WERI-Rb-1 (cell line): ENCODE measurements at places on chromosomes 11 and 22.

DNA sequence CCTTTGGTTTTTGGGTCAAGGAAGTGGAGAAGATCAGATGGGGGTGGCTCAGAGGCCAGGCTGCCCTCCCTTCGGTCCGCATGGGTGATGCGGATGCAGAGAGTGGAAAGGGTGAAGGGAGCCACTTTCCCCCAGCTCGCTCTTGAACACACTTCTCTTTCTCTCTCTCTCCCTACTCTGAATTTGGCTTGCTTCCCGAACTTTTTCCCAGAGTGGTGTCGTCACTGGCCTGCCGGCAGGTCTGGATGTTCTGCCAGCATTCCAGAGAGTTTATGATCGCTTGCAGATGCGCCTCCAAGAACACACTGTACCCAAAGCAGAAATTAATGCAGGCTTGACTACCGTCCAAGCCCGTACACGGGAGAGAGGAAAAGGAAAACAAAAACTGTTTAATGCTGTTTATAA, 103.2 kb downstream of the ZBTB16 start:
- no peak for DNase-seq

- no peak for DNase-seq
Observed at GRCh38 chr22:19463491-19464469, 15.2 kb downstream of the UFD1 start.

- DNase-seq, result no peak
Observed at GRCh38 chr11:113103932-113104690, 142.9 kb downstream of the NCAM1 start.

GRCh38 chr11:75240311-75241035, at the start of gene TPBGL:
Gene TPBGL, plus strand, starts transcription at chr11:75240774. Its CDS starts 276 bp downstream, at chr11:75241050.
- peak; percentile 61 for DNase-seq

DNA sequence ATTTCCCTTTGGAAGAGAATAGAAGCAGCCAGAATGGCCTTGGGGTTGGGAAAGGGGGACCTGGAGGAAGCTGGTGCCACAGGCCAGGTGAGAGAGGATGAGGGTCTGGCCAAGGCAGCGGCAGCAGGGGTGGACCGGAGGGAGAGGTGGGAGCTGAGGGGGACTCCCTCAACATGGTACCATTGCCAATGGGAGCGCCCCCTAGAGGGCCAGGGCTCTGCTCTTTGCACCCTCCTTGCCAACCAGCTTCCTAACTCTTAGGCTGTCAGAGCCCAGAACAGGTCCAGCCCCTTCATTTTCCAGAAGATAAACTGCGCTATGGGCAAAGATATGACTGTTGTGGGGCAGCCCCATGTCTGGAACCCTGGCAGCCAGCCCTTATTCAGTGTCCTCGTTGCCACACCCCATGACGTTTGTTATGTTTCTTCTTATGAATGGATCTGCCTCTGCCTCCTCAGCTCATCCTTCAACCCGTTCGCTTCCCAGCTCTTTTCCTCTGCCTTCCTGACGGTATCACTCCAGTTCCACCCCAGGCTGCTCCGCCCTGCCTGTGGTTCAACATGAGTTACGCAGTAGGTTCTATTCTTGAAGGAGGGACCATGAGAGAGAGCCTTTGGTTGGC, 185.2 kb downstream of the GRIK4 start:
- DNase-seq, result no peak

DNA sequence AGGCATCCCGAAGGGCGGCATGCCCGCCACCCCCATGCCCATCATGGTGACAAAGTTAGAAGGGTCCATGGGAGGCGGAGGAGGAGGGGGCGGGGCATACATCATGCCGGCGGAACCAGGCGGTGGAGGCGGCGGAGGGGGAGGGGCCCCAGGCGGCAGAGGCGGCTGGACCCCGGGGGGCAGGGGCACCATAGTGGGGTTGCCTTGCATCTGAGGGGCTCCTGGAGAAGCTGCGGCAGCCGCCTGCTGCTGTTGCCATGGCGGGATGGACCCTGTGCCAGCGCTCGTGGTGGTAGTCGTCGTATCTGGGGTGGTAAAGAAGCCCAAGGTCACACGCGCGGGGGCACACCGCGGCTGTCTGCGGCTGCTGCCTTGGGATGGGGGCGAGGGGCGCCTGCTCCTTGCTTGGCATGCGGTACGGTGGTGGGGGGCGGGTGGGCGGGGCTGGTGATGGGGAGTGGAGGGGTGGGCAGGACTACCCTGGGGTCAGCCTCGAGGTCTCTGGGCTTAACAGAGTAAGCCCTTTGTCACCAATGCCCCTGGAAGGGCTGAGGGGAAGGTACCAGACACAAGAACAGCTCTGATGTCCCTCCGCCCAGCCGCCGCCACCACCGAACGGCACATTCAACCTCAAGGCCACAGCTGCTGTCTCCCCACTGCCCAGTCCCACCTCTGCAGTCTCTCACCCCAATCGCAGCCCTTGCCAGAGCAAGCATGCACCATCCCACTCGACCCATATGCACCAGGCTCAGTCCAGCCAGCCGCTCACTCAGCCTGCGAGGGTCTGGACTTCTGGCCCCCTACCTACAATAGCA, 6.3 kb upstream of the PYGM start:
- no peak for DNase-seq
